GM12864 (cell line): ENCODE measurements at places on chromosomes 3 and 15.

GRCh38 chr3:52874864-52875587 is 22.3 kb downstream of the STIMATE start:
- DNase-seq = no peak

DNA sequence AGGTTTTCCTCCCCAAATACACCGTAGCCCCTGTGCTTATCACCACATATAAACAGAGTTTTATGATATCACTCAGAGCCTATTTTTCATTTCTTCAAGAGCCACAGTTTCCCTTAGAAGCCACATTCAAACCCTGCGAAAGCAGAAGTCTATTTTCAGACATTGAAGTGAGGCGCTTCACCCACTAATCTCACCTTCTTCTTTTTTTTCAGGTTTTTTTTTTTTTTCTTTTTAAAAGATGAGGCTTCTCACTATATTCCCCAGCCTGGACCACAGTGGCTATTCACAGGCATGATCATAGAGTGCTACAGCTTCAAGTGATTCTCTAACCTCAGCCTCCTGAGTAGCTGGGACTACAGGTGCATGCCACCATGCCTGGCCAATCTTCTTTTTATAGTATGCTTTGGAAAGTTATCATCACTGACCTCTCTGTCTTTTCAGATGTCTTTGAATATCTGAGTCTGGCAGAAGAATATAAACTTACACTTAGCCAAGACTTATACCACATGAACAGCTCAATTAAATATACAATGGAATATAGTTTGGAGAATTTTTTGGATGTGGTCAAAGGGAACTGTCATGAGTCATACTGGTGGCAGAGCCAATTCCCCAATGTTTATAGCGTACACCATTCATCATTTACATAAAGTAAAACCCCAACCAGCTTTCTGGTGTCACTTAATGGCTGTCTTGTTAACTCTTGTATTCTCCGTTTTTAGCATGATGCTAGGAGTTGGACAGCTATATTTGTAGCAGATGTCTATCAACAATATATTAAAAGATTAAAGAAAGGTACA is 59.7 kb upstream of the CCDC50 start:
- no peak for DNase-seq

- no peak for DNase-seq
Observed at GRCh38 chr3:172613845-172614244, 90.6 kb upstream of the TNFSF10 start.

DNA sequence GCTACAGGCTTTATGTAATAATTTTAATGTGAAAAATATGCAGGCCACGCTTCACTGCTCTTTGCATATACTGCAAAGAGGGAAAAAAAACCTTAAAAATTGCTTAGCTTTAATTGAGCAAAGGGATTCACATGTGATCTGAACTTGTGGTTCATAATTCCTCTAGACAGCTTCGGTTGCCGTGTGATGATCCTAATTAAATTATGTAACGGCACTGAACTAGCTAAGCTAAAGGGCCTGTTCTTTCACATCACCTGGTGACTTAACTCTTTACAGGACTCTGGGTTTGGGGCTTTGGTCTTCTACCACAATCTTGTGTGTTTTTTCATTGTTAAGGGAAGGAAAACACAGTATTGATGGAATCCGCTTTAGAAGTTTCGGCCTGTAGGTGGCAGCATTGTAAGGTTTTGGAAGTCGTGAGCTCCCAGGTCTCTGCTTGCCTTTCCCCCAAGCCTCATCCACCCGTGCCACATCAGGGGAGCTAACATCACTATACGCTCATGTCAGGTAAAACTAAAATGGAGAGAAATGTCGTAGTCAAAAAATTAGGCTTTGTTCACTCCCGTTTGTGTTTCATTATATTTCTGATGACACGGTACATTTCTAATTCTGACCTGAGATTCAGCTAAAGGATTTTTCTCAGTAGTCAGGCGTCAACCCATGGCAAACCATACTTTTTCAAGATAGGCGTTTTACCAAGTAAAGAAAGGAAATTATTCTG is 205.6 kb upstream of the DPH6 start:
- DNase-seq = peak; percentile 19

GRCh38 chr3:12294885-12295580 is 6.2 kb downstream of the PPARG start:
- no peak for DNase-seq

- DNase-seq = no peak
Observed at GRCh38 chr3:52471371-52472238, 16.2 kb downstream of the NISCH start.

- DNase-seq = no peak
Observed at GRCh38 chr15:34456658-34457057, 19.1 kb upstream of the GOLGA8A start.

- DNase-seq = no peak
Observed at GRCh38 chr3:123449997-123450604, 1.2 kb upstream of the ADCY5 start.

- peak; percentile 49 for DNase-seq
Observed at GRCh38 chr3:36944641-36945270, at the start of gene TRANK1. Gene TRANK1, minus strand, starts transcription at chr3:36945054. Its CDS starts 245 bp downstream, at chr3:36944809.

- DNase-seq = no peak
Observed at GRCh38 chr3:135907422-135908165, 57.9 kb upstream of the PPP2R3A start.

GRCh38 chr3:51371943-51372557 is 13.0 kb upstream of the MANF start:
- no peak for DNase-seq

- no peak for DNase-seq
Observed at GRCh38 chr3:107258300-107258699, 118.9 kb upstream of the CCDC54 start.

DNA sequence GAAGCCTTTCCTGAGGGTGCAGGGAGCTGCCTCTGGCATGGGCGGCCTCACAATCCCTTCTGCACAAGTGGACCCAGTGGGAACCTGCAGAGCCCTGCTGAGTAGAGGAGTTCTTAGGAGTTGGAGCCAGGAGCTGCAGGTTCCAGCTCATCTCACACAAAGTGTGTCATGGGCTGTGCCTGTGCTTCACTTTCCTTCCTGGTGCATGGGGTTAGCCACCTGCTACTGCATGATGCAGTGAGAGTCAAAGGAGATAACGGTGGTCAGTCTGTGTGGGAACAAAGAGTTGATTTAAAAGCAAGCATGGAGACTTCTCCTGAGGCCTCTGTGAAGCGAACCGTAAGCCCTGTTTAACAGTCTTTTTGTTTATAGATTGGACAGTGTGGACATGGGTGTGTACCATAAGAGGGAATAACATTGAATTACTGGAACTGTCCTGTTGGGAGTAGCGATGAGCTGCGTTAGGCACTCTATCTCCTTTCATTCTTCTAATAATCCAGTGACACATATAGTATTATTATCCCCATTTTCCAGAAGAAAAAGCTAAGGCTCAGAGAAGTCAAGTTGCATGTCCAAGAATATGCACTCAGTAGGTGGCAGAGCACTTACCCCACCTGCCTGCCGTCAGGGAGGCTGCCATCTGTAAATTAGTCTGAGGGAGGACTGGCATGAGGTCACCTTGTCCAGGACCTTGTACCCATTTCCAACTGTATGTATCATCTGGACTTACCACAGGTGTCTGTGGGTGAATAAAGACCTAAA is 68.7 kb upstream of the PRR23C start:
- no peak for DNase-seq

DNA sequence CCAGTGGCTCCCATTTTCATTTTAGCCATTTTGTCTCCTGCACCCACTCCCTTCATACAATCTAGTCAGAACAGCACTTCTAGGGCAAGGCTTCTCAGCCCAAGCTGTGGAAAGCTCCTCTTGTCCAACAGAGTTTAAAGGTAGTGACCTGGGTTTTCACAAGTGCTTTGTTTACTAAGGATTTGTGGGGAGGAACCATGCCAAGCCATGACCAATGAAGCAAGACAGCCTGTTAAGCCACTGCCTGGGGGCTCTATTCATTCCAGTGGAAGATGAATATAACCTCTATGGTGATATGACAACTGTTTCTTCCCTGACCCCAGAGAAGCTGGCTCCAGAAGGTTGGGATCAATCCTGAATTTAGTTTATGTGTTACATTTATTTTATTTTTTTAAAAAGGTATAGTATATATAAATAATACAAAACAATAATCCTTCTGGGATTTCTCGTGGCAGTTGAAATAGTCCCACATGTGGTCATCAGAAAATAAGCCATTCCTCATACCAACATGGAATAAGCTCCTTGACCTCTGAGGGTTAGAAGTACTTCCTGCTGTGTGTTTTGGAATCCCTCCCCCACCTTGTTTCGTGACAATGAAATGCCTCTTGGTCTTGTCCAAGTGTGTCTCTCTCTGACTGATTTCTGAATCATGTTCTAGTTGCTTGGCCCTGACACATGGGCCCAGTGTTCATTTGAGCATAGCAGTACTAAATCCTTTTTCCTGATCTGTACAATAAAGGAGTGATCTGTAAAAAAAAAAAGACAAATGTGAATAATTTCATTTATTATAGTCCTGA is 13.3 kb upstream of the THUMPD3 start:
- peak; percentile 10 for DNase-seq
